ENCODE measurements at places on chromosomes 12 and 14.

DNA sequence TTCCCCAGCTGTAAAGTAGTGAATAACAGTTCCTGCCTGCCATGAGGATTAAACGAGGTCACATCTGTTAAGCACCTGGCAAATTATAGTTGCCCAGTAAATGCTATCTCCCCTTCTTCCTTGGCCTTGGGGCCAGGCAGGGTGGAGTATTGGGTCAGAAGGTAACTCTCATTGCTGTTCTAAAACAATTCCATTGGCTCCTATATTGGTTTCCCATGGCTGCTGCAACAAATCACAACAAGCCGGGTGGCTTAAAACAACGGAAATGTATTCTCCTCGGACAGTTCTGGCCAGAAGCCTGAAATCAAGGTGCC lies 31.9 kb downstream of the MMAB start:
- DNase-seq: no peak

- DNase-seq: no peak
Observed at GRCh38 chr12:112875608-112876007, 31.2 kb upstream of the OAS1 start.

DNA sequence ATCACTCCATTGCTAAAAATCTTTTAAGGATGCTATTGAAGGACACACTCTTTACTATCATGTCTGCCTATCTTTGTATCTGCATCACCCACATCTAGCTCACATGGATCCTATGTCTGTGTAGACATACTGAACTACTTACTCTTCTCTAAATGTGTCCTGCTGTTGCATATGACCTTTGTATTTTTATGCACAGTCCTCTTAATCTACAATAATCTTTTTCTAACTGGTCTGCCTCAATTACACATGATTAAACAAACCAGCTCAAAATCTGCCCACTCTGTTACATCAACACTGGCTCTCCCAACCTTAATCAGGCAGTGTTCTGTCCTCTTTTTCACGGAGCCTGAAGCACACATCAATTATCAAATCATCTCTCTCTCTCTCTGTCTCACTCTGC lies 316.3 kb upstream of the MGAT4C start:
- no peak for DNase-seq

DNA sequence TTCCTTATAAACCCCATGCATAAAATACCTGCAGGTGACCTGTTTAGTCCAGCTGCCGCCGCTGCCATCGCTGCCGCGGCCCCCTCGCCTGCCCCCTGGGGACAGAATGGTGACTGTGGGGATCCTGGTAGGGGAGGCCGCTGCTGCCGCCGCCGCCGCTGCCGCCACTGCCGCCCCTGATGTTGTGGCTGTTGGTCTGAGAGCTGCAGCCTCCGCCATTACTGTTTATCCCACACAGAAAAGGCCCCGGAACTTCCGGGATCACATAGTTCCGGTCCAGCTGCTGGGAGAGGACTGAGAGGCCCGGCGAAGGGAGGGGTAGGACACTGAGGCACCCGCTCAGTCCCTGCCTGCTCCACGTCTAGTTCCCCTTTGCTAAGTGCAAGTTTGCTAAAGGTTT lies 244.9 kb downstream of the C12orf50 start:
- DNase-seq: no peak

DNA sequence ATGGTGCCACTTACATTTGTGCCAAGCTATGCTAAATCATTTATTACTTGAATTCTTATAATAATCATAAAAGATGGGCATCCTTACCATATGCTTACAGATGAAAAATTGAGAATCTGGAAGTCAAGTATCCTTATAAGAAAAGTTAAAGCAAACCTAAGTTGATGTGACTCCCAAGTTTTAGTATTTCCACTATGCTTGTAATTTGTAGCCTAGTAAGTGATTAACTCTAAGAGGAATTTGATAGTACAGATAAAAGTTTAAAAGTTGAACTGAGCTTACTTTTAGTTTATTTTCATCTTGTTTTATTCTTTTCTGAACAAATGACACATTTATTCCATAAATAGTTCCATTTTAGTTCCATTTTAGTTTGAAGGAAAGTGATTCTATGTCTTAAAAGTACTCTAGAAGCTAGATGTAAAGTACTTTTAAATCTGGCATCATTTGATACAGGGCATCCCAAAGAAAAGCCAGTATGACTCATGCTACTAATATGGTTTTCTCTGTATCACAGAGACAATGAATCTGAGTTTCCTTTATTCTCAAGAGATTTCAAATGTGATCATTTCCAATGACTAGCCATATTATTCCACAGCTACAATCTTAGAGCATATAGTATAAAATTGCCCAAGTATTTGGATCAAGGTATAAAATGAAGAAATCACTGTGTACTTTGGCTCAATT lies 596.0 kb downstream of the SLC16A7 start:
- DNase-seq: no peak

GRCh38 chr12:21695986-21696385 lies 38.3 kb upstream of the LDHB start:
- no peak for DNase-seq

DNA sequence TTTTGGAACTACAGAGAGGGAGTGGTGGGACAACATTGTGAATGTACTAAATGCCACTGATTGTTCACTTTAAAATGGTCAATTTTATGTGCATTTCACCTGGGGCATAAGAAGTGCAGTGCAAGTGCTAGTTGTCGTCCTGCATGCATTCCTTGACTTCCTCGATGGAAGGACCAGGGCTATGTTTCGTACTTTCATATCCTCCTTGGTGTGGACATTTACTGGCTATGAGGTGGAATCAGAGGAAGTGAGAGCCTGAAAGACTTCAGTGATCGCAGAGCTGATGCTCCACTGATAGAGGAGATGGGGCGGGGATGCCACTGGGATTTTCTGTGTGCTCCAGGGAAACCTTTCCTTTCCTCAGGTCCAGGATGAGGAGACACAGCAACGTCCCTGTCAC lies 54.1 kb upstream of the DDX11 start:
- no peak for DNase-seq

DNA sequence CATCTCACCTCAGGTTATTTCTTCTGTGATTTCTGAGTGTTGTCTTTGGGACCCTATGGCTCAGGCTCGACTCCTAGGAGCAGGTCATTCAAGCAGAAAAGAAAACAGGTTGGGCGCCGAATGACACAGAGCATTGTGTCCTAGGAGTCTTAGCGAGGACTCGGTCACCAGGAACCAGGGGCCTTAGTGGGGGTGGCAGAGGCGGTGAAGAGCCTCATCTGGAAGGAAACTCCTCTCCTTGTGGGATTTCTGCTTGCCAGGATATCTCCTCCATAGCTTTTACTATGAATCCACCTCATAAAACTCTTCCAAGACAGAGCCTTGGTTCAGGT lies 630 bp downstream of the PLEKHH1 start:
- no peak for DNase-seq

GRCh38 chr14:76375484-76375883 lies 453 bp upstream of the ESRRB start:
- DNase-seq: no peak

GRCh38 chr12:69102856-69103255 lies 136.5 kb upstream of the CPSF6 start:
- no peak for DNase-seq

DNA sequence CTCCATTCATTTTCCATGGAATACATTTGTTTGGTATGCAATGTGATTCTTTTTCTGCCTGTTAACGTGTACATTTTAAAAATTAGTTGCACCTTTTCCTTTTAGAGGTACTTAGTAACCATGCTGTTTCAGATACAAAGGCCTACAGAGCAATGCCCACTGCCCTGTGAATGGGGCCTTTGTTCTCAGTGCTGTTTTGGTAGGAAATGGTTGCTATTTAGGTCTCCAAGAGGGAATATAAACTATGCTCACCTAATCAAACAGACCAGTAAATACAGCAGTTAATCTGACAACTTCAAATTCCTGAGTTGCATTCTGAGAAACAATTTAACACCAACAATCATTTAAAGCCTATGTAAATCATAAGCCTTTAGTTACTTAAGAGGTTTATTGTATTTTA lies 188.7 kb downstream of the BCAT1 start:
- DNase-seq: no peak

- no peak for DNase-seq
Observed at GRCh38 chr14:61090432-61091216, 109.6 kb downstream of the SLC38A6 start.

DNA sequence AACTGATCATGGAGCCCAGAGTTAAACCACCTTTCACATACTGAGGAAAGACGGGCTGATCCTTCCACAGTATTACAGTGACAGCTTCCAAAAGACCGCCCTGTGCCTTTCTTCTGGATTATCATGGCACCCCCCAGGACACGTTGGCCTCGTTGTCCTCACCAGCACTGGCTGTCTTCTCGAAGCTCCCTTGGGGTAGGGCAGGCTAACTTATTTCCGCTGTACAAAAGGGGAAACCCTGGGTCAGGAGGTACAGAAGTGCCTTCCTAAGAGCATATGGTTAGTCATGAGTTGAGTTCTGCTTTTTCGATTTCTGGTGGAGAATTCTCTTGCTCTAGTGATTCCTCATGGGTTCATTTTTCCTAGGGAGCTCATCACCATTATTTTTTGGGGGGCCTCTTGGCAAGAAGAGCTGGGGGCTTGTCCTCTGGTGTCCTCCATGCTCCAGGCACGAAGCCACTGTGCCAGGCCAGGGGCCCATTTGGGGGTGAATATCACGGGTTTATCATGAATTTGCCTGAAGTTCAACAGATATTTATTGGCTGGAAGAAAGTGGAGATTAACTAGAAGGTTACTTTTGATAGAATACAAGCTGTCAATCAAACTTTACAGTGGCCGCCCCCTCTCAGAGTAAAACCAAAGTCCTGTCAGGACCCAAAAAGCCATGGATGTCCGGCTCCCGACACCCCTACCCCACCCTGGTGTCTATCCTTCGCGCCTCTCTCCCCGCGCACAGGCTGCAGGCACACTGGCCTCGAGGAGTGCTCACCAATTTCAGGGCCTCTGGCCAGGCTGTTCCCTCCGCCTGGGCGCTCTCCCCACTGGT lies 8.8 kb upstream of the TRAF3 start:
- no peak for DNase-seq

DNA sequence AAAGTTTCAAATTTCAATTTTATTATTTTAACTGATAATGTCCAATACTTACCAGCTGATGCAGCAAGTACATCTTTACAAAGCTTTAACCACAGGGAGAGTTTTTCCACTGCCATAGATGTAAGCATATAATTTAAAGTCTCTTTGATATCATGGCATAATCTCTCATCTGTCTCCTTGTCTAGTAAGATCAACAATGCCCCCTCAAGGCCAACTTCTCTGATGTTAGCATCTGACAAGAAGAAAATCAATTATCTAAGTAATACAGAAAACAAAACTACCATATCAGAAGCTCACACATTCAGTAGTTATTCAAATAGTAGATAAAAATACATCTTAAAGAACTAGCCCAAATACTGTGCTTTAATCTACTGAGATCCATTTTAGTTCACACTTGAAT lies 94.2 kb downstream of the HEATR5A start:
- DNase-seq: no peak
